ENCODE measurements at places on chromosomes 12 and 14.

DNA sequence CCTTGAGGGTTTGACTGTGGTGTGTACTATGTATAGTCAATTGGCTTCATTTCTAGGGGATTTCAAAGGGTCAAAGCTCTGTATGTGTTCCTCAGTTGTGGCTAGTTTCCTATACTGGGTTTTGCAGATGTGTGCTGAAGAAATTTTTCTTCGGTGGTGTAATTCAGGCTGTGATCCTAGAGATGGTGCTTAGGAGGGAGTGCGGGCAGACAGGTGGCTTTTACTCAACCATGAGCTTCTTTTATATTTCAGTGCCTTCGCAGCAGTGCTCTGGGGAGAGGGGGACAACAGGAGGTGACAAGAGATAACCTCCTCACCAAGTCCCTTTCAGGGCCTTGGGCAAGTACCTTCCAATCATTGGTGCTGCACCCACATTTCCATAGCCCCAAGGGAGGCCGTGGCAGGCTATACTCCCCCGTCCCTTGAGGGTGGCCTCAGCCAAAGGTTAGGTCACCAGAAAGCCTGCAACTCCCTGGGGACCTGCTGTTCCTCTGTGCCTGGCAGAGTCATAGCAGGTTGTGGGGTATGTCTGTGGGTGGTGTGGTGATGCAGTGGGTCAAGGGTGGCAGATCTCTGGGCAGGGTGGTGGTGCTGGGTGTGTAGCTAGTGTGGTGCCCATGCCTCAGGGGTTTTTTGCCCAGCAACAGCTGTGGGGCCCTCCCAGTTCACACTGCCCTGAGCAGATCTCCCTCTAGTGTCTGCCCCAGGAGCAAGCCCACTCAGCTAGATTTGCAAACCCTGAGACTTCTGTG lies 37.0 kb upstream of the TMX1 start:
- DNase-seq = no peak

GRCh38 chr12:79448816-79449215 lies 241.9 kb downstream of the PAWR start:
- no peak for DNase-seq

- no peak for DNase-seq
These were observed 210.2 kb downstream of the PTPRO start for GRCh38 chr12:15532364-15532977.

GRCh38 chr12:77514511-77514910 lies 316.2 kb upstream of the NAV3 start:
- DNase-seq = no peak

DNA sequence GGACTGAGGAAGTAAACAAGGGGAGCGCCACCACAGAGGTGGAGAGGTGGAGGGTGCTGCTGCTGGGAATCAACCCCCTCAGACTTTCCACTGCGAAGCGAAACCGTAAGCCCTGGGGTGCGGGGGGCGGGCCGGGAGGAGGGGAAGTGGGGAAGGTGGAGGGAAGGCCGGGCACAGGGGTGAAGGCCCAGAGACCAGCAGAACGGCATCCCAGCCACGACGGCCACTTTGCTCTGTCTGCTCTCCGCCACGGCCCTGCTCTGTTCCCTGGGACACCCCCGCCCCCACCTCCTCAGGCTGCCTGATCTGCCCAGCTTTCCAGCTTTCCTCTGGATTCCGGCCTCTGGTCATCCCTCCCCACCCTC lies at the start of gene LAG3:
LAG3 (plus strand) TSS at position 190 of the 365 bp plus-strand sequence. CDS start 333 bp downstream, outside the sequence.
- DNase-seq = peak; percentile 84

- DNase-seq = no peak
These were observed 113.8 kb downstream of the RERGL start for GRCh38 chr12:17976202-17976601.

GRCh38 chr14:33444136-33444535 lies 505.5 kb downstream of the NPAS3 start:
- DNase-seq = no peak

Data from activated CD8-positive, alpha-beta memory T cell treated with anti-CD3 and anti-CD28 coated beads for 24 hours (primary cell).